Hair follicle dermal papilla cell (primary cell): ENCODE measurements at places on chromosomes 5 and 9. TPM values are rescaled to one million over a fixed set of nuclear protein-coding genes. Genes with fewer than 3 reads are reported as not detected.

IL13 gene
- 0.16 and 0.24 TPM in 2 replicates for total RNA-seq

PCDHA12 gene
- 0.16 and 0.36 TPM in 2 replicates for total RNA-seq

SPATA31D4 gene
- not detected in 2 replicates for total RNA-seq

LAMC3 gene
- total RNA-seq: 1.8 and 3.7 TPM in 2 replicates

FAM221B gene
- not detected in 2 replicates for total RNA-seq

RABL6 gene
- total RNA-seq: 83.5 and 85.7 TPM in 2 replicates
